ENCODE measurements at places on chromosomes 5 and 9.

GRCh38 chr5:15499528-15500324 is at the start of gene FBXL7:
TSS of gene FBXL7 (plus strand) at chr5:15500180.
- peak; percentile 87 for DNase-seq

- DNase-seq = peak; percentile 21
These were observed 37.5 kb downstream of the RETREG1 start for GRCh38 chr5:16579142-16579847.

DNA sequence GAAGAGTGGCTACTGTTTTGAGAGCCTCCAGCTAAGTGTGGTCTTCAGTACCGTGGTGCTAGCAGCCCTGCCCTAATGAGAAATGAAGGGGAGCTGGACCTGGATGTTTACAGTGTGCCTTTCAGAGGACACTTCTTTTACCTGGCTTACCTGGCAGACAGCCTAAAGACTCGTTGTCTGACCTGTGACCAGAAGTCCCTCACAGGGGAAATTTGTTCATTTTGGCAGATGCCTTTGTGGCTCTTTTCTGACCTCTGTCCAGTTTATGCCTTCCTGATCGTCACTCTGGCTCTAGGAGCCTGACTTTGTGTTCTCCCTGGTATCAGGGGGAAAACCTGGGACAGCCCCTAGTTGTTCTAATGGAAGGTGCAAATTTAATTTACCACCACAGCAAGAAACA is 475.1 kb downstream of the DMRTA1 start:
- no peak for DNase-seq

GRCh38 chr5:123455095-123455494 is 31.9 kb upstream of the CEP120 start:
- DNase-seq = no peak

- no peak for DNase-seq
These were observed 533 bp downstream of the DCANP1 start for GRCh38 chr5:135446615-135447014.

- DNase-seq = no peak
These were observed 787.1 kb upstream of the CHD1 start for GRCh38 chr5:99715921-99716320.

DNA sequence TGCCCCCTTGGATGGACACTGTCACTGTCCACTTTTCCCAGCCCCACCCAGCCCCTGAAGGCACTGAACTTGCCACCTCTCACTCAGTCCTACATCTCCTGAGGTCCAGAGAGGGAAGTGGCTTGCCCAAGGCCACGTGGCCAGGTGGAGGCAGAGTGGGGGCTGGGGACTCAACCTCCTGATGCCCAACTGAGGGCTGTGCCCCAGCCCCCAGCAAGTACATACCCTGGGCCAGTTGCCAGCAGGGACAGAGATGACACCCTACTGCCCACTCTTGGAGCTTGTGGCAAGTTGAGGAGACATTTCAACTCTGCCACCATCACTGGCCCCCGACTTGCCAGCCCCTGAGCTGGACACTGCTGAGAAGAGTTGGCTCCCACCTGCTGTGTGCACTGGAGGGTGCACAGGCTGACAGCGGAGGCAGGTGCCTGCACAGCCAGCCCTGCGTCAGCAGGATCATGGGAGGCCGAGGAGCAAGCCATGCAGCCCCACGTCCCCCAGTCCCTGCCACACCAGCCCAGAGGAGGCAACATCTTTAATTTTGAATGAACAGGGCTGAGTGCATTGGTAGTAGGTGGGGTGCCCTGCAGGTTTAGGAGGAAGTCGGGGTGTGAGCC is 39.4 kb downstream of the UNC5A start:
- no peak for DNase-seq

DNA sequence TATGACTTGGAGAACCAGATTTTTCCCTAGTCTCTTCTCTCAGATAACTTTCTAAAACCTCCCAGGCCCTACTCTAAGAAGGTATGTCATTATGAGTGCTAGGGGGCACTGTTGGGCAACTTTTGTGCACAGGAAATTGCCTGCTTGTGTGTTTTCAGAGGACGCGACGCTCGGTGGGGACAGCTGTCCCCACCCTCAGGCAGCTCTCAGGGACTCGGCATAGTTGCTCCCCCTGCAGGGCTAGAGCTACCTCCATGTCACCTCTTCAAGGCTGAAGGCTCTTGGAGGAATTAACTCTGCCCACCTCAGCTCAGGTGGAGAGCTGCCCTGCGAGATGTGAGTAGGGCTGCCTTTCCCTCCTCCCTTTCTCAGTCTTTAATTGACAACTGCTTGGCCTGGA is 10.2 kb upstream of the TIFAB start:
- DNase-seq = peak; percentile 59

DNA sequence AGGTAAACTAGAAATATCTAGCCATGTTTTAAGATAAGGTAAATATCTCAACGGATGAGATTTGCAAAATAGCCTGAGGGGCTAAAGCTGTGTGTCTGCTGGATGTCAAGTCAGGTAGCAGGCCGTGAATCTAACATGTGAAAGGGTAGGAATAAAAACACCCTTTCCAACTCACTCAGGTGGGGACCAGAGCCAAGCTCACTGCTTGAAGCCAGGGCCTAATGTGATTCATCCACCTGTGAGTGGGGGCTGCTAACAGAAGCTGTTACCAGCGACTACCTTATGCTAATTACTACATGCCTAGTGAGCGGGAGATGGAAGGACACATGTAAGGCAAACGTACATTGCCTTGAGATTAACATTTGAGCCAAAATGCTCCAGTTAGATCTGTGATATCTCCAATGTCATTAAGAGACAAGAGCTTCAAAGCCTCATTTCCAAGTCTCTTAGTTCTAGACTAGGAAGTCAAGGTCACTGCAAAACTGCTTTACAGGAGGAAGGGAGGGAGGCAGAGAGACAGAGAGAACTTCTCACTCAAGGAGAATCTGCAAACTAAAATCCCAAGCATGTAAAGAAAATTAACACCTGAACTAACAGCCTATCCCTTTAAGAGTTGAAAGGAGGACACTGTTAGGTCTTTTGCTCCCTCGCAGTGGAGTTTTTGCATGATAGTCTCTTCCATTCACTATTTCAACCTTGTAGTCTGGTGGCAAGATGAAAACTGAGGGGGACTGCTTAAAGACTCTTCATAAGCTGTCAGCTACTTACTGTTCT is 141.6 kb upstream of the RPS23 start:
- no peak for DNase-seq

Measured in adrenal gland (tissue), 19 donors.